ENCODE measurements at places on chromosomes 16 and 17.

- DNase-seq: no peak
Measured at GRCh38 chr17:1040216-1040600, 43.3 kb downstream of the TIMM22 start.

DNA sequence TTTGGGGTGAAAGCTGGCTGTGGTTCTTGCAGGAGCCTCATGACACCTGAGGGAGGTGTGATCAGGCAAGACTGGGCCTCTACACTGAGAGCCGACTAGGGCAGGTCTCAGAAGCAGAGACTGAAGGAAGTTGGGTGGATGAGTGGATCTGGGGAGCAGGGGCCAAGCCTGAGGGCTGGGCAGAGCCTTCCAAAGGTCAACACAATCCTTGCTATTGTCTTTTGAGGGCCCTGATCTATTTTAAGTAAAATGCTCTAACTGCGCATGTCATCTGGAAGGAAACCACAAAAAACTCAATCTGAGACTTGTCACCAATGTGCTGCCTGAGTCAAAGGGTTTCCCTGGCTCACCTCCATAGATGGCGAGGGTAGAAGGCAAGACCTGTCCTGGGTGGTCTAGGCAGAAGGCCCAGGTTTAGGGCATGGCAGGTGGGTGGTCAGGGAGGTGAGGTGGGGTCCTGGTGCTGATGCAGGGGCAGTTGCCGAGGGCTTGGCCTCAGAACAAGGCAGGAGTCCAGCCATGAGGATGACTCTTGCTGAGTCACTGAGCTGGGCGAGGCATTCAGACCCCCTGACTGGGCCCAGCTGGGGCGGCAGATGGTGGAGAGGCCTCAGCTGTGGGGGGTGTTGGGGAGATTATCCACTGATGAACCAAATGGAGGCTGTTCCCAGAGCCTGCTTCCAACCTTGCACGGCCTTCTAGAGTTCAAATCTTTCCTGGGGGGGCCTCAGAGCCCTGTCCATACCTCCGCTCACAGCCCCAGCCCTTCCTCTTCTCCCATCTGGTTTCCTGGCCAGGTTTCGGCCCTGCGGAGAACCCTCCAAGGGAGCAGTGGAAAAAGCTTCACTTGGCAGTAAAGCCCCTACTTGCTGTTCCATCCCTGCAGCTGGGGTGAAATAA, 5.1 kb downstream of the MVP start:
- DNase-seq: peak; percentile 63

DNA sequence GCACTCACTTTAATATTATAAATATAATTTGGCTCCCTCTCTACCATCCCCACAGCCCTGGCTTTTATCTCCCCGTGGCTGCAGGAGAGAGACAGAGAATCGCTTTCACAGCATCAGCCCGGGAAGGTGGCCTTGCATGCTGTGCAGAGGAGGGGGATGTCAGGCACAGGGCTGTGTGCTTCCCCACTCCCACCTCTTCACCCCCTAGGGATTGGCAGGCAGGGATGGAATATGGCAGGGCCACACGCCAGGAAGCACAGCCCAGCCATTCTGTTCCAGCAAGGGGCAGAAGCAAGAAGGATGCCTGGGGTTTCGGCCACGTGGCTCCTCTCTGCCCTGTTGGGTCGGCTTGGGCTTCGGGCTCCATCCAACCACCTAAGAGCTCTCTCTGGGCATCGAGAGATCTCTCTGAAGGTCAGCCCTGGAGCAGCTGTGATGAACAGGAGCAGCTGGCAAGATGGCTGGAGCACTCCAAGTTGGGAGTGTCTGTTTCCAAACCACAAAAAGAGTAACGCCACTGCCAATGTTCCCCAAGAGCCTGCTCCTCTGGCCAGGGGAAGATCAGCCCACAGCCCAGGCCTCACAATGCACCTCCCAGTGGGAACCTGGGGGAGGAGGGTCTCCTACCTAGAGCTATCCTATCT, 223.2 kb downstream of the C16orf78 start:
- no peak for DNase-seq

DNA sequence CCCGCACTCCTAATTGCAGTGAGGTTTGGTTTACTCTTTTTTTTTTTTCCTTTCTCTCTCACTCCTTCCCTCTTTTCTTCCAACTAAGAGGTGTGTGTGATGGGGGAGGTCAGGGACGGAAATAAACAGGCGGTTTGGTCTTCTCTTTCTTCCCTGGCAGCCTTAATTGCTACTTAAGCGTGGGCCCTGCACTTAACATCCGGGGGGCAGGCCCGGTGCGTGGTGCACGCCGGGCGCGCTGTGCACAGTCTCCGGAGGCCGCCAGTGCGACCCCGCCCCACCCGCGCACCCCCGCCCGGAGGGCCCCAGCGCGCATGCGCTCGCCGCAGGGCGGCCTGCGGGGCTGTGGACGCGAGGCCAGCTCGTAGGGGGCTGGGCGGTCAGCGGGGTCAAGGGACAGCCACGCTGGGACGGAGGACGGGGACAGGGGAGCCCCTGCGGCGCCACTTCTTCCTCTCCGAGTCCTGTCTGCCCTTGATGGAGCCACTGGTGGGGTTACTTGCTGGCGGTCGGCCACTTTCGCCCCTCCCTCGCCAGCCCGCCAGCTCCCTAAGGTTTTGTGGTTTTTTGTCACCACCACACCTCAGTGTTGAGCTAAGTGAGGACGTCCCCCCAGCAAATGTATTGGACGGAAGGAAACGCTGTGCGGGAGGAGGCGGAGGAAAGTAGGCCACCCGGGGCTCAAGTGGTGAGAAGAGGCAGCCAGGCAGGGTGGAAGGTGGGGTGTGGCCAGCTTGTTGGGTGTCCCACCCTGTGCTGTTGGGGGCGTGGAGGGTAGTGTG, 120.9 kb downstream of the MRM1 start:
- peak; percentile 81 for DNase-seq

GRCh38 chr16:10862438-10862837, 14.6 kb upstream of the CIITA start:
- DNase-seq: no peak

DNA sequence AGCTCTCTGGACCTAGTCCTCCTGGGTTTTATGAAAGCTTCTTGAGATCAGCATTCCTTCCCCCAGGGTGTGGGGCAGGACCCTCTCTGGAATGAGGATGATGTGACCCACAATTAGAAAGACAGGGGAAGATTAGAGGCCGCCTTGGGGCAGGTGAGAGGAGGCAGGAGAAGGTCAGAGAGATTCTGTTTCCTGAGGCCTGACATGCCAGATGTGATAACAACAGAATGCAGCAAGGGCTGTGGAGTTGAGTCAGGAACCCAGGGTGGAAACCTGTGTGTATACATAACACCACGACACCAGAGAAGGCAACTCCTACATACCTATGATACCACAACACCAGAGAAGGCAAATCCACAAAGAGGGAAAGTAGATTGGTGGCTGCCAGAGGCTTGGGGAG, 5.4 kb upstream of the SLC5A10 start:
- DNase-seq: no peak

DNA sequence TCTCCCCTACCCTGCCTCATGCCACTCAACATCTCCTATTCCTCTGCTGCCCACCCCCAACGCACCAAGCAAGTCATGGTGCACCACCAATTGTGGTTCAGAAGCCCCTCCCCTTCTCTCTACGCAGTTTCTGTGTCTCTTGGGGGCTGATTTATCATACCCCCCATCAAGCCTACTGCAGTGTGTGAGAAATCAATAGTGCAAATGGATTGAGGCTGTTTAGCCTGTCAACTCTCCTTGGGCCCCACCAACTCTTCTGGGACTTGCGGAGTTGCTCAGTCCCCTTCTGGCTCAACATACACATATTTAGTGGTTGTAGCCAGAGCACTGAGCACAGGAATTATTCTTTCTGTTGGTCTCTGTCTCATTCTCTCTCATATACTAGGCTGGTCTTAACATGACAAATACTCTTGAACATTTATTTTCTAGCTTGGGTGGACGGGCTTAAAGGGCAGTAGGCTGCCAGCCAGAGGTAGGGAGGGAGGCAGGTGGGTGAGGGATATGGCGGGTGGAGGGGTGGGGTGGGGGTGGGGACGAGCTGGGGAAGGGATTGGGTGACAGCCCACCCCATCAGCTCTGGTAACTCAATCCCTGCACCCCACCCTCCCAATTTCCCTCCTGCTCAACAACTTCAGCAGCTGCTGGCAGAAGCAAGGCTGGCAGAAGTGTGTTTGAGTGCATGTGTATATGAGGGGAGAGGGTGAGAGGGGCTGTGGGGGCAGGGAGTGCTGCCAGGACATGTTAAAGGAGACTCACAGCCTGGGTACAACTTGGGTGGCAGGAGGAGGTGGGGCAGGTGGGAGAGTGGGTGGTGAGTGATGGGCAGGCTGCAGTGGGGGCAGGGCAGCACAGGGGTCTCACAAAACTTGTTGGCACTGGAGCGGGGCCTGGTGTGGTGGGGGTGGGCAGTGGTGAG, 4.9 kb downstream of the RARA start:
- DNase-seq: no peak

DNA sequence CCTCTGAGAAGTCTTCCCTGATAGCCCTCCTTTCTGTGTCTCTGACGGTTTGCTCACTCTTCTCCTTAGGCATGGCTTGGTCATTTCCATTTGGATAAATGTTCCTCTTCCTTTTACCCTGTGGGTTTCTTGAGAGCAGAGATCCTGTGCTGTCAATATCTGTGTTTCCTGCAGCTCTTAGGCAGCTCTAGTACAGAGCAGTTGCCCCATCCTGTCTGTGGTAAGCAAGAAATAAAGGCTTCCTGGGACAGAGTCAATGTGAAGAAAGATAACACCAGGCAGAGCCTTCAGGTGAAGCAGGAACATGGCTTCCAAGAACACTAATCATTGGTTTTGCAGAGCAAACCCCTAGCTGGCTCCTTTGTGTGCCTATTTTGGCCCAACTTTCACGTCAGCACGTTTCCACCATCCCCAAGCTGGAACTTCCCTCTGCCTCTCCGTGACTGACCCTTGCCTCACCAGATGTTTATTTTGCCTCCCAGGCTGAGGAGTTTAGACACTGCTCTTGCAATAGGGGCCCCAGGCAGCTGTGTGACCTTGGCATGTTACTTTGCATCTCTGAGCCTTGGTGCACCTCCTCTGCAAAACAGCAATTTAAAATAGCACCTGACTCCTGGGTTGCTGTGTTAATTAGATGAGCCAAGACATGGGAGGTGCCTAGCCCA, 49.6 kb upstream of the SIAH1 start:
- DNase-seq: no peak

- no peak for DNase-seq
Measured at GRCh38 chr17:48951572-48951971, 6.9 kb upstream of the SNF8 start.

GRCh38 chr16:86951831-86952598, 365.2 kb downstream of the C16orf95 start:
- DNase-seq: no peak

GRCh38 chr16:82293671-82294070, 123.6 kb upstream of the MPHOSPH6 start:
- no peak for DNase-seq

DNA sequence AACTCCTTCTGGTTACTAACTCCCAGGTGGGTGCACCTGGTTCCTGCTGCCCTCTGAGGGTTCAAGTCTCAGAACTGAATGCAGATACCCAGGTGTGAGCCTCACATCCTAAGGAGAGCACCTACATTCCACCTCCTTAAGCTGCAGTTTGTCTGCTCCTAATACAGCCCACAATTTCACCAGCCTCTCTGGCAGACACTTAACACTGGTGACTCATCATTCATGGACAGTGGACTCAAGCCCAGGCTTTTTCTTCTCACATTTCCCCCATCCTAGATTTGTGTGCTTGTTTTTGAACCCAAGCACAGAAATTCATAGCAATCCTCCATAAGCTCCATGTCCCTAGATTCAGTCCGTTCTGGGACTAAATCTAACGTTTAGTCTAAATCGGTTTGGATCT, 7.0 kb upstream of the MAF start:
- no peak for DNase-seq

GRCh38 chr17:4199818-4200402, 56.9 kb downstream of the CYB5D2 start:
- DNase-seq: peak; percentile 42

- no peak for DNase-seq
Measured at GRCh38 chr16:57689762-57690558, 4.6 kb upstream of the DRC7 start.

GRCh38 chr16:50167556-50167955, 14.4 kb downstream of the TENT4B start:
- DNase-seq: no peak

DNA sequence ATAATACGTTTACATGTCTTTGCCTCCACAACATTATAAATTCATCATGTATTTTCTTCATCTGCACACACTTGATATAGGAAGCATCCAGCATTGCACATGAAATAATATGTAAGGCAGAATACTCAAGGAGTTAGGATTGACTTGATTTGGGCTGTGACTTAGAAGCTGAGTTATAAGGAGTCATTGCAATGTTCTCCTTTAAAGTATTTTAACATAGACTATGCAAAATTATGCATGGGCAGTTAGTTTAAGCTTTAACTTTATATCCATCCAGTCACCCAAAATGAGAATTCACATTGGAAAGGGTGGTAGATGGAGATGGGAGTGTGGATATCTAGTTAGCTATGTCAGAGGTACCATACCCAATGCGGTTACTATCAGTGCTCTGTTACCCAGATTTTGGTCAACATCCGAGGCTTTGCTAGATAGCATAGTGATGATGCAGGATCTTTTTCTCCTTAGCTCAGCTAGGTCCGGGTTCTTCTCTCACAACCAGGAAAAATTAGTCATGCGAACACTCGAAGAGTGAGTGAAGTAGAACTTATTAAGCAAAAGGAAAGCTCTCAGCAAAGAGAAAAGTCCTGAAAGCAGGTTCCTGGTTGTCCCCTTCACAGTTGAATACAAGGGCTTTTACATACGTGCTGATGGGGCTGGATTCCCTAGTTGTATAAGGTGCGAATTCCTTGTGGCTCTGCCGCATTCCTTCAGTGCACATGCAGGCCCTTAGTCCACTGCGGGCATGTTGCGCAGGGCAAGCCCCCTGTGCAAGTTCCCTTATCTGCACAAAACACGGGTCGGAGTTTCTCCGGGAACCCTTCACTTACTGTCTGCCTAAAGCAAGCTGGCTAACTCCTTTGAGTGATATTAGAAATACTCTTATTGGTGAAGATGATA, 73.1 kb upstream of the FAM20A start:
- DNase-seq: no peak

Measured in stimulated activated CD4-positive, alpha-beta T cell treated with anti-CD3 and anti-CD28 coated beads, Interleukin-4, amount 100 ng/mL, for 24 hours (primary cell).